ENCODE measurements at places on chromosomes 7 and 10. TPM values are rescaled to one million over a fixed set of nuclear protein-coding genes. Genes with fewer than 3 reads are reported as not detected.

The GIMAP8 gene
- under 0.01 TPM for total RNA-seq

The GRID1 gene
- 0.33 TPM for total RNA-seq

- H3K4me3 ChIP-seq, result no peak overlapping the region
- no peaks in the 10 kb centered on the region for H3K36me3 ChIP-seq
- DNase-seq, result no peak
- no peak overlapping the region for H3K27ac ChIP-seq
- no peaks in the 10 kb centered on the region for H3K27me3 ChIP-seq
- no peaks in the 10 kb centered on the region for H3K4me1 ChIP-seq
Measured at GRCh38 chr10:66990143-66990830, 64.5 kb downstream of the LRRTM3 start.

DNA sequence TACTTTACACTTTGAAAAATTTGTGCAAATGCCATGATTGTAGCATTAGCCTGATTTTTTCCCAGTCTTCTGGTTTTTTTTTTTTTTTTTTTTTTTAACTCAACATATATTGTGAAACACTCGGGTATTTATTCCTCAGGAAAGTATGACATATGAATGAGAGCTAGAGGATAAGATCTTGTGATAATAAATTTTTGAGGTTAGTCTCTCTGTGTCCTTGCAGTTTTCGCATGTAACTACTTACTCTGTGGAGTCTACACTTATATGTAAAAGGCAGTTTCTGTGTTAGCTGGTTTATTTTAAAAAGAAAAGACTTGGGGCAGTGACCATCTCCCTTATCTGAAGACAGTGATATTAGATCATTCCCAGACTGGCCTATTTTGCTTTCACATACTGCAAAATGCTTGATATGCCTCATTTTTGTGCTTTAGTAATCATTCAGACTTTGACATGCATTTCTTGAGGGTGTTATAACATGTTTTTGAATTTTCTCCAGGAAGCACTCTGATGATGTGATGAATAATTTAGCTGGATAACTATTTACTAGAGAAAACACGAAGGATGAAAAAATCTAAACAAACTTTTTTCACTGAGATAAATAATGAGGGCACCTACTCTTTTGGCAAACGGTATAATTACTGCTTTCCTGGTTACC, 371.0 kb downstream of the NRG3 start:
- no peaks in the 10 kb centered on the region for H3K4me1 ChIP-seq
- H3K36me3 ChIP-seq, result no peaks in the 10 kb centered on the region
- no peak for DNase-seq
- no peak overlapping the region for H3K27ac ChIP-seq
- H3K4me3 ChIP-seq, result no peak overlapping the region
- H3K27me3 ChIP-seq, result no peaks in the 10 kb centered on the region

- H3K27ac ChIP-seq, result no peak overlapping the region
- H3K4me1 ChIP-seq, result no peaks in the 10 kb centered on the region
- peak; percentile 36 for DNase-seq
- H3K36me3 ChIP-seq, result no peaks in the 10 kb centered on the region
- no peaks in the 10 kb centered on the region for H3K27me3 ChIP-seq
- no peak overlapping the region for H3K4me3 ChIP-seq
Measured at GRCh38 chr7:28551331-28551730, 139.0 kb downstream of the CREB5 start.

- no peaks in the 10 kb centered on the region for H3K4me1 ChIP-seq
- H3K4me3 ChIP-seq, result no peak overlapping the region
- no peak for DNase-seq
- H3K36me3 ChIP-seq, result no peaks in the 10 kb centered on the region
Measured at GRCh38 chr10:78893217-78893616, 175.5 kb upstream of the ZMIZ1 start.

DNA sequence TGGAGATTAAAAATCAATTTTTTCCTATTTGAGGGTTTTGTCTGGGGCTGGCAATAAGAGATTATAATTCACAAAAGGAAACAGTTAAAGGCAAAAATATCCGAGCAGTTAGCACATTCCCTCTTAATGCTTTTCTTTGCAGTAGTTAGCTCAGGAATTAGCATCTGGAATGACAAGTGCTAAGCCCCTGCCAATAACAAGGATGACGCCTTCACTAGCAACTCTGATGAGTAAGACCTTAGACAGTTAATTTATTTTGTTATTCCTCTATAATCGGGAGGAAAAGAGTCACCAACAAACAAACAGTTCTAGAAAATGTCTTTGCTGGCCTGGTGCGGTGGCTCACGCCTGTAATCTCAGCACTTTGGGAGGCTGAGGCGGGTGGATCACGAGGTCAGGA, 151.3 kb downstream of the TRIL start:
- H3K4me1 ChIP-seq, result peaks cover 2% of the 10 kb centered on the region
- no peak overlapping the region for H3K4me3 ChIP-seq
- no peak overlapping the region for H3K27ac ChIP-seq

Measured in fibroblast of lung (primary cell).